ENCODE measurements at places on chromosomes 5 and 9. TPM values are rescaled to one million over a fixed set of nuclear protein-coding genes. Genes with fewer than 3 reads are reported as not detected.

DNA sequence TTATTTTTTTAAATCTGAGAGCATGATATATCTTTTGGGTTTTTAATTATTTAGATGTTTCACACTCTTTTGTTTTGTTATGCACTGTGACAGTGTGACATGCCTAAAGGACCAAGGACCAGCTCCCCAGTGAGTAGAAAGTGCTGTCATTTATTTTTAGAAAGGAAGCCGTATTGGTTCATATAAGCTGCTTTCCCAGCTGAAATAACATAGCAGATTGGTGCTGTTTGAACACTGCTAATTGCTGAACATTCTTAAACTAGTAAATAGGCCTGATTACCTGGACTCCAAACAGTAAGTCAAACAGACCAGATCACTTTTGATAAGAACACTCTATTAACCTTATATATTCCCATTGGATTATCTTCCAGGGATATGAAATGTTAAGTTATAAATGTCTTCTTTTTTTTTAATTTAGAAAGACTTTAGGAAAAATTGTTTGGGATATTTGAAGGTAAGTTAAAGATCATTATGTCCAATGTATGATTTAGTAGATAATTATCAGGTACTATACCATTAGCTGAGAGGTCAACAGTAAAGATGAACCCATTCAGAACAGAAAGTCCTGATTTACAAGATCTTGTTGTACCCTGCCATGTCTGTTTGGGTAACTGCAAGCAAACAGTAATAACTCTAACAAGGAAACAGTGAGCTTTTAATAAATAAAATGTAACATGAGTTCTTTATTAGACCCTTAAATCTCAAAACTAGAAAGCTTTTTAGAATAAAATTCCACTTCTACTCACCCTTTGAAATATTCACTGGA lies 27.8 kb upstream of the ELL2 start:
- H3K27ac ChIP-seq: no peak overlapping the region
- H3K4me1 ChIP-seq: no peaks in the 10 kb centered on the region
- DNase-seq: no peak

DNA sequence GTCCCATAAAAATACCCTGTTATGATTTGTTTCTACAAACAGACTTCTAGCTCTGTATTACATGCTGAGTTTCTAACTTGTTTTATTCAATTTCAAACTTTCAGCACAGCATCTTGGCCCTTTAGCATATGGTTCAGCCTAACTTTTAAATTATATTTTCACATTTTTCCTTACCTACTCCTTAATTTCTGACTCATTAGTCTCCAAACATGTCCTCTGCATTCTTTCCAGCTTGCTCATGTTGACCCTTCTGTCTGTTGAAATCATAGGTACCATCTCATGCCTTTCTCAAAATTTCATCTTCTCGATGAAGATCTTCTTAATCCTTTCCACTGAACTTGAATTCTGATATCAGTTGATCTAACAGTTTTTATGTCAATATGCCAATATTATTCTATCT lies 200.9 kb upstream of the RIOK2 start:
- H3K4me1 ChIP-seq: no peaks in the 10 kb centered on the region
- no peaks in the 10 kb centered on the region for H3K36me3 ChIP-seq
- H3K27ac ChIP-seq: no peak overlapping the region
- DNase-seq: no peak
- H3K4me3 ChIP-seq: no peak overlapping the region
- peaks cover 8% of the 10 kb centered on the region for H3K27me3 ChIP-seq

GRCh38 chr9:99565203-99565602 lies 256.5 kb upstream of the NR4A3 start:
- no peaks in the 10 kb centered on the region for H3K4me1 ChIP-seq
- H3K27ac ChIP-seq: no peak overlapping the region
- H3K4me3 ChIP-seq: no peak overlapping the region
- H3K27me3 ChIP-seq: peaks cover 28% of the 10 kb centered on the region
- H3K36me3 ChIP-seq: no peaks in the 10 kb centered on the region

DNA sequence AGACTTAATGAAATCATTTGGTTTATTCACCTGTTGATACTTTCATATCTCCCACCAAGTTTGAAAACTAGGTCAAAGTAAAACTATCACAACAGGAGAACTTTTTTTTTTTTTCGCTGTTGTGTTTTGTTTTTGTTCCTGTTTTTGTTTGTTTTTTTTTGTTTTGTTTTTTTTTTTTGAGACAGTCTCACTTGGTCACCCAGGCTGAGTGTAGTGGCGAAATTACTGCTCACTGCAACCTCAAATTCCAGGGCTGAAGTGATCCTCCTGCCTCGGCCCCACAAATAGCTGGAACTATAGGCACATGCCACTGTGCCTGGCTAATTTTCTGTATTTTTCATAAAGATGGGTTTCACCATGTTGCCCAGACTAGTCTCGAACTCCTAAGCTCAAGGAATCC lies 49.3 kb downstream of the MLLT3 start:
- peaks cover 77% of the 10 kb centered on the region for H3K4me1 ChIP-seq
- H3K27ac ChIP-seq: no peak overlapping the region
- H3K27me3 ChIP-seq: no peaks in the 10 kb centered on the region
- no peak overlapping the region for H3K4me3 ChIP-seq

GRCh38 chr5:127926974-127927373 lies 156.6 kb upstream of the SLC12A2 start:
- H3K36me3 ChIP-seq: peaks cover 4% of the 10 kb centered on the region
- no peaks in the 10 kb centered on the region for H3K4me1 ChIP-seq
- no peaks in the 10 kb centered on the region for H3K27me3 ChIP-seq
- no peak overlapping the region for H3K27ac ChIP-seq

THG1L gene
- total RNA-seq: 13.4 TPM

- no peaks in the 10 kb centered on the region for H3K4me1 ChIP-seq
- H3K27me3 ChIP-seq: peaks cover 33% of the 10 kb centered on the region
- DNase-seq: no peak
- no peaks in the 10 kb centered on the region for H3K36me3 ChIP-seq
These were observed 181.7 kb downstream of the BNC2 start for GRCh38 chr9:16688814-16689213.

TRIP13 gene
- total RNA-seq: 0.60 TPM

SUSD3 gene
- 62.1 TPM for total RNA-seq

DNA sequence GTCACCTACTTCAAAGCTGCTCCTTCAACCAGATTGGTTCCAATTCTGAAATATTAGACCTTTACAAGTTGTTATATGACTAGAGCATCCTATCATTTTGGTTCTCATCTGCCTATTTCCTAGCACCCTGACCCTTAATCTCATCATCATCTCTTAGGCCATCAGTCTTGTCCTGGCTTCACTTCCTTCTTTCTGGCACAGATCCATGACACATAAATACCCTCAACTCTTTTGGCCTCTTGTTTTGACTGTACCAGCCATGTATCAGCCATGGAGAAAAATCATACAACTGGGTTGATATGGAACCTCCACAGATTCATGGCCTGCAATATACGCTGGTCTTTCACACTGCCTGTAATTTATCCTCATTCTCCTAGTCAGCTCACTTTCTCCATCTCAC lies 123.1 kb upstream of the FBXL17 start:
- no peaks in the 10 kb centered on the region for H3K4me1 ChIP-seq
- peaks cover 1% of the 10 kb centered on the region for H3K27me3 ChIP-seq
- no peak overlapping the region for H3K27ac ChIP-seq
- H3K36me3 ChIP-seq: peaks cover 1% of the 10 kb centered on the region
- no peak for DNase-seq
- H3K4me3 ChIP-seq: no peak overlapping the region

Data from naive thymus-derived CD8-positive, alpha-beta T cell (primary cell).